ENCODE measurements at places on chromosomes 5 and 9. TPM values are rescaled to one million over a fixed set of nuclear protein-coding genes. Genes with fewer than 3 reads are reported as not detected.

DNA sequence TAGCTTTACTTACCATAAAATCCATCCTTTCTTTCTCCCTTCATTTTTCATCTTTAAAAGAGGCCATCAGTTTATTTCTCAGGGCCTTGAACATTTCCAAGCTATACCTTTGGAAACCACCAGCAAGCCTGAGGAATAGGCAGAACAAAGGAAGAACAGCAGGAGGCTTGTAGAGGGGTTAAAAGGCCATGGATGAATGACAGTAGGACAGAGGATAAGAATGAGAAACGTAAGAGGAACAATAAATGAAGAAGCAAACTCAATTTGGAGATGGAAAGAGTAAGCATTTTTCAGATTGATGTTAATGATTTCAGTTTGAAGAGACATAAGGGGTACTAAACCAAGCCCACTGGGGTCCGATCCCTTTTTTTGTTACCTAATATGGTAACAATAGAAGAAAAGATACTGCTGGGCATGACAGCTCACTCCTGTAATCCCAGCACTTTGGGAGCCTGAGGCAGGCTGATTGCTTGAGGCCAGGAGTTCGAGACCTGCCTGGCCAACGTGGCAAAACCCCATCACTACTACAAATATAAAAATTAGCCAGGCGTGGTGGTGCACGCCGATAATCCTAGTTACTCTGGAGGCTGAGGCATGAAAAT lies 106.6 kb upstream of the NMUR2 start:
- no peak for DNase-seq
- H3K4me3 ChIP-seq = no peak overlapping the region
- 0 out of 2 replicates have a peak, but pooled peaks cover 2% of the 10 kb centered on the region for H3K27me3 ChIP-seq
- no peaks in the 10 kb centered on the region for H3K4me1 ChIP-seq
- no peak overlapping the region for H3K27ac ChIP-seq

PCDHA7 gene
- total RNA-seq = not detected

DNA sequence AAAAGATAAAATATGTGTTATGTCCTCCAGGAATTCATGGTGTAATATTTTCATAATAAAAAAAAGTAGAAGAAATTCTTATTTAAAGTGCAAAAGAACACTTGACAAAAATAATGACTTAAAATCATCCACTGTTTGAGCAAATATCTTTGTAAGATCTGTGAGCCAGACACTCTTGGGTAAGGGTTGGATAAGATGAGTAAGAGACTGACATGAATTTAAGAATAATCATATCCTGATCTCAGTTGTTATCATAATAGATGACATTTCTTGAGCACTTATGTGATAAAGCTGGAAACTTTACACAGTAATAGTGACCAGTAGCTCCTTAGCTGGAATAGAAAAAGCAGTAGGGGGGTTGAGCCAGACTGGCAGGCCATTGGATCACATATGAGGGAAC lies 40.0 kb upstream of the ADRB2 start:
- H3K27ac ChIP-seq = no peak overlapping the region
- H3K4me1 ChIP-seq = no peaks in the 10 kb centered on the region
- no peak for DNase-seq
- no peaks in the 10 kb centered on the region for H3K36me3 ChIP-seq
- no peak overlapping the region for H3K4me3 ChIP-seq

SLCO6A1 gene
- total RNA-seq = not detected

DNA sequence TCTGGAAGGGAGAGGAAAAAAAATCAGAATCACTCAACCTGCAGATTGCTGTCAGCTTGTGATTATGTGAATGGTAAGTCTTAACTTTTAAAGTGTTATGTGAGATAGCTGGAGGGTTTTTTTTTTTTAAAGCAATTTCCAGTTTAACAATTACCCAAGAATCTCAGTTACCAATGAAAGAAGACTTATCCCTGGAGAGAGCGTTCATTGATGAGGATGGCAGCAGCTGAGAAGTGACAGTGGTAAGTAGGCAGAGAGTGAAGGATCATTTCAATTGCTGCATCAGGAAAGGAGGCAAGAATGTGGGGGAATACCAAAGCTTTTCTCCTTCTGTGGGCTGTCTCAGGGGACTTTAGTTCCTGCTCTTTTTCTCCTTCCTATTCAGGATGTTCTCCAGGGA lies 370.2 kb upstream of the C9orf72 start:
- H3K4me1 ChIP-seq = no peaks in the 10 kb centered on the region
- H3K36me3 ChIP-seq = no peaks in the 10 kb centered on the region

PDE6A gene
- total RNA-seq = 0.47 TPM

TAF11L5 gene
- total RNA-seq = not detected

DNA sequence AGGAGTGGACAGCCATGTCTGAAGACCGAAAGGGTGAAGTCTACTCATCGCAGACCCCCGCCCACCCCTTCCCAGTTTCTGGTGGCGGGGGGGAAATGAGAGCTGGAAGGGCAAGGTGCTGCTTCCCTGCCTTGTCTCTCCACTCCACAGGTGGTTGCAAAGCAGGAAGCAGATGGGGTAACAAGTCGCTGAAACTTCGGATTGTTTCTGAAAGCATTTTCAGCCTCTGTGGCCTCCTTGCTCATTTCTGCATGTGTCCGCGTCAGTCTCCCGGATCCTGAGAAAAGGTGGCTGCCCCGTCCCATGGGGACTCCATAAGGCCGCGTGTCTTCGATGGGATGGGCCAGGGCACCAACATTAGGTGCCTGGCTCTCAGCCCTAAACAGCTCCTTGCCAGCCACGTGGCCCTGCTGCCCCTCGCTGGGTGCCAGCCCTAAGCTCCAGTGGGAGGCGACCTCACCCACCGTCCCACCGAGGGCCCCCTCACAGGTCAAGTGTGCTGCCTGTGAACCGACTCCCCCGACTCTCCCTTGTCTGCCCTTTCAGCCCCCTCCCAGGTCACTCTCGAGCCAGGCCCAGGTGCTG lies 971 bp downstream of the PHYKPL start:
- peak overlapping the region; percentile 71 for H3K27ac ChIP-seq
- peaks cover 5% of the 10 kb centered on the region for H3K4me1 ChIP-seq
- H3K27me3 ChIP-seq = no peaks in the 10 kb centered on the region
- peaks cover 37% of the 10 kb centered on the region for H3K36me3 ChIP-seq

WHRN gene
- 3.1 TPM for total RNA-seq

ZNF618 gene
- 19.3 TPM for total RNA-seq

GRCh38 chr5:1252681-1253080 lies 27.5 kb downstream of the SLC6A18 start:
- H3K27me3 ChIP-seq = no peaks in the 10 kb centered on the region
- H3K27ac ChIP-seq = no peak overlapping the region
- no peaks in the 10 kb centered on the region for H3K36me3 ChIP-seq
- H3K4me1 ChIP-seq = 0 out of 2 replicates have a peak, but pooled peaks cover 3% of the 10 kb centered on the region

UBAP2 gene
- 17.0 TPM for total RNA-seq

GRCh38 chr5:73902327-73903051 lies 276.5 kb downstream of the ARHGEF28 start:
- peak overlapping the region; percentile 48 for H3K27ac ChIP-seq
- peaks cover 31% of the 10 kb centered on the region for H3K4me1 ChIP-seq
- H3K4me3 ChIP-seq = no peak overlapping the region
- H3K27me3 ChIP-seq = no peaks in the 10 kb centered on the region
- H3K36me3 ChIP-seq = no peaks in the 10 kb centered on the region

DNA sequence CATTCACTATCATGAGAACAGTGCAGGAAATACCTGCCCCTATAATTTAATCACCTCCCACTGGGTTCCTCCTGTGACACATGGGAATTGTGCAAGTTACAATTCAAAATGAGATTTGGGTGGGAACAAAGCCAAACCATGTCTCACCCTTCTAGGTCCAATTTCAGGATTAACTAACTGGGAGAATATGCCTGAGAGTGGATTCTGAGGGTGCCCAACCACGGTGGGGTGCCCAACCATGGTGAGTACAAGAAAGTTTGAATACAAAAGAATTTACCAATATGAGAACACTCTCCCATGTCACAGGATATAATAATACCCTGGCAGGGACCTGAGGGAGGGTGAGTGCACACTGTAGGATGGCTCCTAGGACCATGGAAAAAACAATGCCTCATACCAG lies 17.2 kb upstream of the GDA start:
- DNase-seq = no peak
- H3K27me3 ChIP-seq = 0 out of 2 replicates have a peak, but pooled peaks cover 6% of the 10 kb centered on the region
- H3K27ac ChIP-seq = no peak overlapping the region
- no peaks in the 10 kb centered on the region for H3K4me1 ChIP-seq
- no peaks in the 10 kb centered on the region for H3K36me3 ChIP-seq

- no peak overlapping the region for H3K27ac ChIP-seq
- peaks cover 41% of the 10 kb centered on the region for H3K4me1 ChIP-seq
- no peaks in the 10 kb centered on the region for H3K36me3 ChIP-seq
- DNase-seq = no peak
- H3K27me3 ChIP-seq = no peaks in the 10 kb centered on the region
- no peak overlapping the region for H3K4me3 ChIP-seq
Observed at GRCh38 chr9:121748727-121749423, 97.4 kb downstream of the DAB2IP start.

HSPB3 gene
- total RNA-seq = 0.51 TPM

TYRP1 gene
- total RNA-seq = 0.04 TPM

Data from SJCRH30 (cell line).